ENCODE measurements at places on chromosomes 13 and 19.
A peak's percentile ranks its signal among the peaks of the same experiment; 100 is the strongest.

DNA sequence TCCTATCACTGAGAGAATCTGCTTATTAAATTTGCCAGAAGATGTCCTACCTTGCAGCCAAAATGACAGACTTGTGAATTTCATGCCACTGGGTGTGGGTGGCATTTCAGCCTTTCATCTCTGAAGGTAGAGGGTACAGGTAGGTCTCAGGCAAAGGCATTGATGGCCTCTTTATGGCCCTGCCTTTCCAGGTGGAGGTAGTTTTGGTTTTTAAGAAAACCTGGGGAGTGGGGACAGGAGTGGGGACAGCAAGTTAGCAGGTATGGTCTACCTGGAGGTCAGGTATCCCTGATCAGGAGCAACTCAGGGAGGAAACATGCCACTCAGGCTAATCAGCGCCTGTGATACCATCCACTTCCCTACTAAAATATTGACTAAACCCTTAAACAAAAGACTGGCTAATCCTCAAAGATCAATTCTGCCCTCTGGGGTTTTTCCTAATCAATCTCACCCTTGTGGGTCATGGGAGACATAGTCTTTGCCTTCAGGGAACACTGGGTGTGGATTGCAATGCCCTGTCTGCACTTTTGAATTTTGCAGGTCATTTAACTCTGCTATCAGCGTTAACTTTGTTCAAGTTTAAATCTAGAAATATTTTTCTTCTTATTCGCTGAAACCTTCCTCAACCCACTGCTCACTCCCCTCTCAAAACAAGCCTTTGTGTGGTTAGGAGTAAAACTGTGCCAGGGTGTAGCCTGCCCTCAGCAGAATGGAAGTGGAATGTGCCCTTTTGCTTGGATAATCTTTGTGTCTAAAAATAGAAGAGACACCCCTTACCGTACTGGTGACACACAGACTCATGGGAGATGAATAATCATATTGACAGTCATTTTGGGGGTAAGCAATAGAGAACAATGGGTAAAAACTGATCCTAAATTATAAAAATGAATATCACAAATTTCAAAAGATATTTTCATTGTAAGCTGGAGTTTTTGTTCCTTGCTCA lies 233.7 kb downstream of the COG6 start:
- H3K4me3 ChIP-seq, result no peak overlapping the region
- no peak for DNase-seq
- peaks cover 22% of the 10 kb centered on the region for H3K4me1 ChIP-seq
- no peak overlapping the region for H3K27ac ChIP-seq

GRCh38 chr13:78382491-78382890 lies 220.9 kb downstream of the POU4F1 start:
- DNase-seq, result no peak
- no peak overlapping the region for H3K4me3 ChIP-seq
- H3K27ac ChIP-seq, result no peak overlapping the region
- H3K27me3 ChIP-seq, result no peaks in the 10 kb centered on the region
- no peaks in the 10 kb centered on the region for H3K4me1 ChIP-seq

DNA sequence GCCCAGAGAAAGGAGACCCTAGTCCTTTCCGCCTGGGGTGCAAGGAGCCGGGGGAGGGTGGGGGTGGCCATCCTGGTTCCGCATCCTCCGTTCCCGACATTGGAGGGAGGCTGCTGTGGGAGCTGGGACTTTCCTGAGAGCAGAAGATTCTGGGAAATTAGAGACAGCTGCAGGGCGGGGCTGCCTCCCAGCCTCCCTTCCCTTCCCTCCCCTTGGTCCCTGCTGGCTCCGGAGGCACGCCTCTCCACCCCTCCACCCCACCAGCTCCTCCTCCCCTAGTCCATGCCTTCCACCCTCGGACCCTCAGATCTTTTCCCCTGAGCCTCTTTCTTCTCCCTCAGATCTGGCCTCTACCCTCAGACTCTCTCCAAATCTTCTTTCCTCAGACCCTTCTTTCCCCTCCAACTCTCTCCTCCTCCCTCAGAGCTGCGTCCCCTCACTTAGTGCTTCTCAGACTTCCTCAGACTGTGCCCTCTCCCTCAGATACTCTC lies 3.1 kb upstream of the BCL3 start:
- peak overlapping the region; percentile 98 for H3K27ac ChIP-seq
- DNase-seq, result no peak
- H3K4me3 ChIP-seq, result peak overlapping the region; percentile 71
- no peaks in the 10 kb centered on the region for H3K27me3 ChIP-seq
- H3K4me1 ChIP-seq, result peaks cover 40% of the 10 kb centered on the region
- peaks cover 3% of the 10 kb centered on the region for H3K36me3 ChIP-seq

DNA sequence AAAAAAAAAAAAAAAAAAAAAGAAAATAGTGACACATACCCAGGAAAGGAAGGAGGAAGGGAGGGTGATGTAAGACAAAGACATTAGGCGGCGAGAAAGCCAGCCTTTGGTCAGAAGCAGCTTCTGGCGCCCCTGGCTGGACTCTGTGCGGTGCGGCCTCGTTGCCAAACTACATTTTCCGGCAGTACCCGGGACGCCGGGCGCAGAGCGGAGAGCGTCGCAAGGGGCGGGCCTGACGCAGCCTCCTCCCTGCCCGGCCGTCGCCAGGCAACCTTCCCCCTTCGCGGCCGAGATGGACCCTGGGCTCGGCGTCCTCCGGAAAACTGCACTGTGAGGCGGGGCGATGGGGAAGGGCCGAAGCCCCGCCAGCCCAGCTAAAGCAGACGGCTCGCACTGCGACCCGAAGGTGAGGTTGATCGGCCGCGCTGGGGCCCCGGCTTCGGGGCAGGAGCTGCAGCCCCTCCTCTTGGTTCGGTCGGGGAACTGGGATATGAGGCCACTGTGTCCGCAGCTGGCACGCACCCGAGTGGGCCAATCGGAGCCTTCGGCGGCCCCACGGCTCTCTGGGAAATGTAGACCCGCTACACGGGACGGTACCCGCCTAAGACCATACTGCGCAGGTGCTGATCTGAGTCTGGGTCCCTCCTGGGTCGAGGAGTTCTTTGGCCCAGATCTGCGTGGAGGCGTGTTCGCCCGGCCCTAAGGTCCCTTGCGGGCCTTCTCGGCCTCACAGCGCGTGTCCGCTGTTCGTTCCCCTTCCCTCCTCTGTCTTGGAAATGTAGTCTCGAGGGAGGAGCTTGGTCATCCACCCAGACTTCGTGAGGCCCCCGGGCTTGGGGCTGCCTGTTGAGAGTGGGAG lies 2.3 kb upstream of the MZF1 start:
- H3K27me3 ChIP-seq, result no peaks in the 10 kb centered on the region
- peaks cover 33% of the 10 kb centered on the region for H3K4me1 ChIP-seq
- DNase-seq, result peak; percentile 65
- H3K36me3 ChIP-seq, result peaks cover 2% of the 10 kb centered on the region
- H3K4me3 ChIP-seq, result peak overlapping the region; percentile 93

DNA sequence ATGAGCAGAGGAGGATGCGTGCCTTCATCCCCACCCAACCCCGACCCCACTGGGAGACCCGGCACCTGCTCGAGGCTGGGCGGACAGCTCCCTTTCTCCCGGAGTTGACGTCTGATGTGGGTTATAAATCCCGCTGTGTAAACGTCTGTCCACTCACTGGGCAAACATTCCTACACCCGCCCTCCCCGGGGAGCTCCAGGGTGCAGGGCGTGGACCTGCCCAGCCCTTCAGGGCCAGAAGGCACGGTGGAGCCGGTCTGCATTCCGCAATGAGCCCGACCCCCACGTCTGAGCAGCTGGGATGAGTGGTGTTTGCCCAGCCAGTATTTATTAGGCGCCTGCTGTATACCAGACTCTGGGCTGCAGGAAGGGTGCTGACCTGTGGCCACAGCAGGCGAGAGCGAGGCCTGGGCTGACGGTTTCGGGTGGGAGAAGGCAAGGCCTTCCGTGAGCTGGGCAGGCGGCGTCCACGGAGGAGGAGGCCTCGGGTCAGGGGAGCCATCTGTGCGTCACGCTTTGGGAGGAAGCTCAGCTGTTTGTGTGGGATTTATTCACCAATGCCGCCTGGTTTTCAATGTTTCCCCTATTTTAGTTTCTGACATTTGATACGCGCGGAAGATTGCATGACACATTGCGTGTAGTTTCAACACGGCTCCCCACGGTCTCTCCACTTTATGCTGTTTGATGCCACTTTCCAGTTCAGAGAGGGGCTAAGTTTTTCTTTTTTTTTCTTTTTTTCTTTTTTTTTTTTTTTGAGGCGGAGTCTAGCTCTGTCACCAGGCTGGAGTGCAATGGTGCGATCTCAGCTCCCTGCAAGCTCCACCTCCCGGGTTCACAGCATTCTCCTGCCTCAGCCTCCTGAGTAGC lies 2.0 kb downstream of the MISP start:
- H3K4me3 ChIP-seq, result no peak overlapping the region
- no peak for DNase-seq
- H3K36me3 ChIP-seq, result no peaks in the 10 kb centered on the region
- no peak overlapping the region for H3K27ac ChIP-seq

GRCh38 chr19:7263521-7263920 lies 30.7 kb downstream of the INSR start:
- H3K36me3 ChIP-seq, result peaks cover 7% of the 10 kb centered on the region
- no peak overlapping the region for H3K4me3 ChIP-seq
- H3K27me3 ChIP-seq, result peaks cover 5% of the 10 kb centered on the region
- no peak overlapping the region for H3K27ac ChIP-seq
- H3K4me1 ChIP-seq, result peaks cover 4% of the 10 kb centered on the region

GRCh38 chr19:47190167-47190727 lies 40.8 kb downstream of the BBC3 start:
- peaks cover 32% of the 10 kb centered on the region for H3K4me1 ChIP-seq
- H3K27me3 ChIP-seq, result no peaks in the 10 kb centered on the region
- peaks cover 2% of the 10 kb centered on the region for H3K36me3 ChIP-seq
- H3K4me3 ChIP-seq, result peak overlapping the region; percentile 83
- peak; percentile 16 for DNase-seq

- peak overlapping the region; percentile 90 for H3K4me3 ChIP-seq
- peaks cover 20% of the 10 kb centered on the region for H3K4me1 ChIP-seq
- H3K27me3 ChIP-seq, result peaks cover under 1% of the 10 kb centered on the region
- H3K36me3 ChIP-seq, result no peaks in the 10 kb centered on the region
Measured at GRCh38 chr13:23695711-23696464, 125.7 kb downstream of the TNFRSF19 start.

GRCh38 chr13:46296115-46296822 lies 84.5 kb downstream of the LRRC63 start:
- peaks cover 42% of the 10 kb centered on the region for H3K4me1 ChIP-seq
- H3K27me3 ChIP-seq, result no peaks in the 10 kb centered on the region
- peak overlapping the region; percentile 93 for H3K27ac ChIP-seq
- DNase-seq, result no peak
- H3K4me3 ChIP-seq, result peak overlapping the region; percentile 86

- H3K27me3 ChIP-seq, result peaks cover 16% of the 10 kb centered on the region
- DNase-seq, result no peak
- no peak overlapping the region for H3K4me3 ChIP-seq
- no peaks in the 10 kb centered on the region for H3K36me3 ChIP-seq
Measured at GRCh38 chr13:76533251-76533650, 353.0 kb downstream of the KCTD12 start.

DNA sequence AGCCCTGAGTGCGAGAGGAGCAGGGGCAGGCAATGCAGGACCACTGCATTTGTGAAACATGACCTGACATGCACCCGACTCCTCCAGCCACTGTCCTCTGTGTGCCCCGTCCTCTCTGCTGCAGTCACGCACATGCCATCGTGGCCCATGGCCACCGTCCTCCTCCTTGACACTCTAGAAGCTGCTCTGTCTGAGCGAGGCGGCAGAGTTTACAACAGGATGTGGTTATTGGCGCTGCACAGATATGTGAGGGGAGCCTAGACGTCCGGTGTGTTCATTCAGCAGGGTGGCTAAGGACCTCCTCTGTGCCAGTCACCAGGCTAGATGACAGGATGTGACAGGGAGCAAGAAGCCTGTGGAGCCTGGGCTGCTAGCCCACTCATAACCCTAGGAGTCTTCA lies 277.8 kb downstream of the FOXO1 start:
- peak overlapping the region; percentile 96 for H3K27ac ChIP-seq
- H3K27me3 ChIP-seq, result no peaks in the 10 kb centered on the region
- H3K4me3 ChIP-seq, result peak overlapping the region; percentile 86
- H3K36me3 ChIP-seq, result no peaks in the 10 kb centered on the region

DNA sequence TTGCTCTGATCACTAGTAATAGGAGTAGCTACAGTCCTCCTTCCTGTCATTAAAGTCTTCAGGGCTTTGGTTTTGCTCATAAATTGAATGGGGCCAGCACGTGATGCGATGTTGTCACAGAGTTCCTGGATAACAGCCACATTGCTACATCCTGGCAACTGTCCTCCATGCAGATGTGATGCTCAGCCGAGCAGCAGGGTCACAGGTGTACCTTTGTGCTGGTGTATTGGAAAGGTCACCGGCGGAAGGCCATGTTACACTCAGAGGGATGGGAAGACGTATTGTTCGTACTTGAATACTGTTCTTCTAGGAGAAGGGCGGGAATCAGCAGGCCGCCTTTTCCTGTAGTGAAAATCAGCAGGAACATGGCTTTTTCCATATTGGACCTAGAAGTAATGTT lies 713.8 kb upstream of the GPC6 start:
- no peaks in the 10 kb centered on the region for H3K36me3 ChIP-seq
- H3K4me3 ChIP-seq, result no peak overlapping the region
- no peaks in the 10 kb centered on the region for H3K4me1 ChIP-seq

DNA sequence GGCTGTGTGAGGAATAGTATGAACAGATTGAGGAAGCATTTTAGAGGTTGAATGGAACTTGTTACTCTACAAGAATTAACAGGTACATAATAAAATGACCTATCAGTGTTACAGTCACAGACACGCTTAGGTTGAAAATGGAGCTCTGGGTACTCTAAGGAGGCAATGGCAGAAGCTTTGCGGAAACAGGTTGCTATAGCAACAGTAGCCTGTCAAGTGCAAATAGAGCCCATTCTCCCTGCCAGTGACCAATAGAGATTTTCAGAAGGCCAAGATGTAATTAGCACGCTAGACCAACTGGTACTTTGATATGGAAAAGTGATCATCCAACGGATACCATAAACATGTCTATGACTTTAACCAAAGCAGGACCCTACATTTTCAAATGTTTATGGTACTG lies 148.5 kb upstream of the FREM2 start:
- no peaks in the 10 kb centered on the region for H3K4me1 ChIP-seq
- no peak overlapping the region for H3K4me3 ChIP-seq
- H3K27me3 ChIP-seq, result no peaks in the 10 kb centered on the region
- no peak overlapping the region for H3K27ac ChIP-seq

- H3K27me3 ChIP-seq, result no peaks in the 10 kb centered on the region
- DNase-seq, result no peak
- H3K36me3 ChIP-seq, result no peaks in the 10 kb centered on the region
- no peaks in the 10 kb centered on the region for H3K4me1 ChIP-seq
Measured at GRCh38 chr13:89279374-89279773, 1608.2 kb downstream of the SLITRK5 start.

- H3K4me1 ChIP-seq, result peaks cover 54% of the 10 kb centered on the region
- no peak for DNase-seq
- H3K27ac ChIP-seq, result peak overlapping the region; percentile 43
Measured at GRCh38 chr13:73918691-73919090, 215.5 kb downstream of the KLF12 start.

GRCh38 chr13:42275506-42275905 lies 3.6 kb downstream of the AKAP11 start:
- peak overlapping the region; percentile 100 for H3K27ac ChIP-seq
- DNase-seq, result no peak
- no peaks in the 10 kb centered on the region for H3K27me3 ChIP-seq

GRCh38 chr13:84821261-84821660 lies 939.0 kb upstream of the SLITRK1 start:
- DNase-seq, result no peak
- no peaks in the 10 kb centered on the region for H3K36me3 ChIP-seq
- H3K4me1 ChIP-seq, result no peaks in the 10 kb centered on the region
- H3K27ac ChIP-seq, result no peak overlapping the region

- peaks cover 9% of the 10 kb centered on the region for H3K4me1 ChIP-seq
- H3K27me3 ChIP-seq, result peaks cover 7% of the 10 kb centered on the region
- no peak for DNase-seq
Measured at GRCh38 chr19:679418-680286, 3.5 kb downstream of the FSTL3 start.

Measured in T-helper 17 cell (primary cell).